ENCODE measurements at places on chromosomes 1 and 21. TPM values are rescaled to one million over a fixed set of nuclear protein-coding genes. Genes with fewer than 3 reads are reported as not detected.
A peak's percentile ranks its signal among the peaks of the same experiment; 100 is the strongest.

- no peaks in the 10 kb centered on the region for H3K36me3 ChIP-seq
- DNase-seq, result no peak
- H3K4me1 ChIP-seq, result no peaks in the 10 kb centered on the region
- no peak overlapping the region for H3K4me3 ChIP-seq
- no peak overlapping the region for H3K27ac ChIP-seq
These were observed 117.6 kb downstream of the MRPL39 start for GRCh38 chr21:25489673-25490072.

VSIG8 gene
- total RNA-seq, result not detected

DNA sequence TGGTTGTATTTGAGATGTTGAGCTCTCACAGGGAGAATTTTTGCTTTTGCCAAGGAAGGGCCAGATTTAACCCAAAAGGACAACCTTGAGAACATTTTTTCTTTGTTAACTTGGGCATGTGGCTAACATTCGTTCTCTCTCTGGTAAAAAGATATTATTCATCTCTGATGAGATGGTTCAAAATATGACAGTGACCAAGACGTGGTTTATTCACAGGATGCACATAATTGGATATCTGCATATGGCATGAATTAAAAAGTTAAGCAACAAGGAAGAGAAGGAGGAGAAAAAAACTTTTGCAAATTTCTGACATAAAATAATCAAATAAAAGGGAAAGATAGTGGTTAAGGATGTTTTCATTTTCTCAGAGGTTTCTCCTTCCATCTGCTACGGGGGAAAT is 43.1 kb upstream of the BCL10 start:
- H3K27me3 ChIP-seq, result peaks cover 5% of the 10 kb centered on the region
- H3K4me1 ChIP-seq, result no peaks in the 10 kb centered on the region

TMEM82 gene
- total RNA-seq, result not detected

IFNGR2 gene
- total RNA-seq, result 28.5 TPM

DNA sequence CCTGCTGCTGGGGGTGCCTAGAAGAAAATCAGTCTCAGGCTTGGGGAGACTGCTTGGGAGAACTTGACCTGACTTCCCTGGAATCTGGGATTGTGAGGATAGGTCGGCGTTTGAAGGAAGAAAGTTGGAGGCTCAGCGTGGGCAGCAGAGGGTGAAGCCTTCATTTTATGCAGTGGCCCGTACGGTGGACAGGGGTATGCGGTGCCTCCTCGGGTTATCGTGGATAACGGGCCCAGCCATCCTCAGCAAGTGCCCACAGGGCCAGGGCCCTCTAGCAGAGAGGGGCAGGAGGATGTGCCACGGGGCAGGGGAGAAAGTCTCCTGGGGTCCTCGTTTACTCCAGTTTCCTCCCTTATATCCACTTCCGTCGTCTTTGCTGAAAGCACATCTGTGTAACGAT is 34.0 kb downstream of the CHAF1B start:
- H3K4me3 ChIP-seq, result no peak overlapping the region
- H3K27ac ChIP-seq, result no peak overlapping the region
- no peak for DNase-seq

SLAMF7 gene
- total RNA-seq, result 0.35 TPM

CYP4X1 gene
- not detected for total RNA-seq

DNA sequence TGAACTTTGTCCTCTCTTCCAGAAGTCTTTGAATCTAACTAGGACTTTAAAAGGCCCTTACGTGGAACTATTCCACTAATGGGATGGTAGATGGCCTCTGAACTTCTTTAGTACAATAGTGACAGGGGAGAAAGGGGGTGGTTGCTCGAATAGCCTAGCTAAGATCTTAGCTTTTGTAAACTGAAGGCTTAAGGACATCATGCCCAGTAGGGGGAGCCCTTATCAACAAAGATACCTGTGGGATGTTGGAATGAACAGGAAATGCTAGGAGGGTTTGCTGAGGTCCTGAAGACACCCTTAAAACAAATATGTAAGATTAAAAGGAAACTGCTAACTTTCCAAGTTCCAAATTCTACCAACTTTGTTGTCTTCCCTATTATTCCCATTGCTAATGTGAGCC is 33.2 kb downstream of the NHLH2 start:
- peak; percentile 62 for DNase-seq
- no peaks in the 10 kb centered on the region for H3K4me1 ChIP-seq
- no peaks in the 10 kb centered on the region for H3K36me3 ChIP-seq
- H3K4me3 ChIP-seq, result no peak overlapping the region
- no peak overlapping the region for H3K27ac ChIP-seq

DNA sequence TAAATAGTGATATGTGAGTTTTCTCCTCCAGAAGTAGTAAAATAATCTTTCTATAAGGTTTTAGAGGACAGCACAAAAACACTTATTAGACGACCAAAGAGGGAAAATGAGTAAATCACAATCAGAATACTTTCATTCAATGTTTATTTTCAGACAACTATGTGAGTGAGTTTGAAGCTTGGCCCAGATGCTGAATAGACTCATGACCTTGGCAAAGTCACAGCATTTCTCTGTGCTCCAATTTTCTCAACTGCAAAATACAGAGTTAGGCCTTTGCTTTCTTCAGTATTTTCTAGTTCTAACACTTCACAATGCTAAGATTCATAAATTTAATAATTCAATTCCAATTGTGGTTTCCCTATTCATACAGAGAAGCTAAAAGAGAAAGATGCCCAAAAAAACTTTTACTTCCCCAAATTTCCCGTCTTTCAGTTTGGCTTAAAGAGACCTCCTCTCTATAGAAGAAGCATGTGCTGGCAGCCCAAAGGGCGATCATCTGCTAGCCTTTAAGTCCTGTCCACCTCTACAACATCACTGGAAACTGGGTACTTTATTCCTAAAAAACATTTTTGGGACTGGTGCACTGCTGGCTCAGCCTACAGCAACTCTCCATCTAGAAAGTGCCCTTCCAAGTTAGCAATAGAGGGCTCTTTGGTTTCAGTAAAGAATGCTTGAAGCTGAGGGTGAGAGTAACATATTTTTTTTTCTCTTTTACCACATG is 116.8 kb upstream of the GORAB start:
- H3K4me1 ChIP-seq, result no peaks in the 10 kb centered on the region
- H3K27ac ChIP-seq, result no peak overlapping the region
- H3K27me3 ChIP-seq, result no peaks in the 10 kb centered on the region
- H3K4me3 ChIP-seq, result no peak overlapping the region

SH3D21 gene
- total RNA-seq, result 4.3 TPM

- H3K27me3 ChIP-seq, result no peaks in the 10 kb centered on the region
- no peak overlapping the region for H3K27ac ChIP-seq
- DNase-seq, result no peak
- no peaks in the 10 kb centered on the region for H3K36me3 ChIP-seq
These were observed 13.6 kb downstream of the ATP1B1 start for GRCh38 chr1:169120066-169120465.

HES3 gene
- not detected for total RNA-seq

SLC1A7 gene
- total RNA-seq, result not detected

DNA sequence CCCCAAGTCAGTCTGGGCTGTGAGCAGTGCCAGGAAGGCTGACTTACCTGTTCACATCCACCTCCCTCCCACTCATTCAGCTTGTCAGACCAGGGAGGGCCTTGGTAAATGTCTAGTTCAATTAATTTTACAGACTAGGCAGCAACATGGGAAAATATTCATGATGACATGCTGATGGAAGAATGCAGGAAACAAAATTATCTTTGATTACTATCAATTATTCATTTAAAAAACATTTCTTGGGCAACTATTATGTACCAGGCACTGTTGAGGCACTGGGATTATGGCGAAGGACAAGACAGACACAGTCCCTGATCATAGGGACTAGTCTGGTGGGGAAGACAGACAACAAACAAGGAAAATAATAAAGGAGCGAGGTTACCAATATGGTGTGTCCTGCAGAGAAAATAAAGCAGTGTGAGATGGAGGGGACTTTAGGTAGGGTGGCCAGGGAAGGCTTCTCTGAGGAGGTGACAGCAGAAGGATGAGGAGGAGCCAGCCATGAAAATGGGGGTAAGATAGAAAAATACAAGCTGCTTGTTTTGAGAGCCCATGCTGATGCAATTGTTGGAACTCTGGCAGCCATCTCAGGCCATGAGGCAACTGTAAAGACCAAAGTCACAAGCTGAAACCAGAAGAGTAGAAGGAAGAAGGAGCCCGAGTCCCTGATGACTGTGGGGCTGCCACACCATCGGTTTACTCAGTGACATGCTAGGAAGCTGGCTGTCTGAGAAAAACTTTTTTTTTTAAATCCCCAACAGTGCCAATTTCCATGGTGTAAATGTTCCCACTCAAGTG is 14.0 kb downstream of the TRIM62 start:
- H3K27ac ChIP-seq, result no peak overlapping the region
- H3K36me3 ChIP-seq, result no peaks in the 10 kb centered on the region

DNA sequence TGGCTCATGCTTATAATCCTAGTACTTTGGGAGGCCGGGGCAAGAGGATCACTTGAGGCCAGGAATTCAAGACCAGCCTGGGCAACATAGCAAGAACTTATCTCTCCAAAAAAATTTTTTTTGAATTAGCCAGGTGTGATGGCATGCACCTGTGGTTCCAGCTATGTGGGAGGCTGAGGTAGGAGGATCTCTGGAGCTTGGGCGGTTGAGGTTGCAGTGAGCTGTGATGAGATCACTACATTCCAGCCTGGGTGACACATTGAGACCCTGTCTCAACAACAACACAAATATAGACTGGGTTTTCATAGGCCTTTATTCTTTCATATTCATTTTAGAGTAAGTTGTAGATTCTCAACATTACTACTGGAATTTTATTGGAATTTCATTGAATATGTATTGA is 12.8 kb downstream of the MED18 start:
- H3K4me1 ChIP-seq, result peaks cover 7% of the 10 kb centered on the region
- no peak overlapping the region for H3K4me3 ChIP-seq
- no peaks in the 10 kb centered on the region for H3K27me3 ChIP-seq

- no peak overlapping the region for H3K4me3 ChIP-seq
- H3K36me3 ChIP-seq, result no peaks in the 10 kb centered on the region
- no peaks in the 10 kb centered on the region for H3K4me1 ChIP-seq
These were observed 42.5 kb upstream of the MTF1 start for GRCh38 chr1:37901893-37902225.

GRCh38 chr1:22907528-22907927 is 65.1 kb downstream of the LACTBL1 start:
- no peaks in the 10 kb centered on the region for H3K4me1 ChIP-seq
- H3K27me3 ChIP-seq, result peaks cover 80% of the 10 kb centered on the region
- H3K36me3 ChIP-seq, result no peaks in the 10 kb centered on the region
- DNase-seq, result no peak

PRRC2C gene
- 218 TPM for total RNA-seq

EVA1C gene
- total RNA-seq, result not detected

RCSD1 gene
- total RNA-seq, result 41.5 TPM

Measured in K562 (cell line).